ENCODE measurements at places on chromosomes 3 and 15.

- no peak for DNase-seq
These were observed 686.5 kb upstream of the GOLIM4 start for GRCh38 chr3:168782193-168782592.

GRCh38 chr3:21509731-21510470 lies 241.1 kb downstream of the ZNF385D start:
- DNase-seq = no peak

DNA sequence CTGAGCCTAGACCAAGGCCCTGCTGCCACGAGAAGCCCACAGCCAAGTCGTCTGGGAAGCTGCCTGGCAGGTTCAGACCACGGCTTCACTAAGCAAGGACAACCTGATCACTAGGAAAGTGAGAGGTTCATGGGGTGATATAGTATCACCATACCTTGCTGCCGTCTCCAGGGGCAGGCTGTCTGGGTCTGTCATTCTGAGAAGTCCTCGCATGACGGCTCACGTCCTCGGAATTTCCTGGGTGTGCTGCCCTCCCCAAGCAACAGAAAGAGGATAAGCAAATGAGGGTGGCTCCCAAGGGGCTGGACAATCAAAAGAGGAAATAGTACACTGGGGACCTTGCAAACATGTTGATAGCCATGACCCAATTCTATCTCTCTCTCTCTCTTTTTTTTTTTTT lies 207.4 kb upstream of the IGF1R start:
- no peak for DNase-seq

- DNase-seq = no peak
These were observed 50.3 kb downstream of the ZMAT3 start for GRCh38 chr3:179021119-179021903.

GRCh38 chr15:64634027-64634426 lies 141.4 kb downstream of the RBPMS2 start:
- DNase-seq = peak; percentile 78

DNA sequence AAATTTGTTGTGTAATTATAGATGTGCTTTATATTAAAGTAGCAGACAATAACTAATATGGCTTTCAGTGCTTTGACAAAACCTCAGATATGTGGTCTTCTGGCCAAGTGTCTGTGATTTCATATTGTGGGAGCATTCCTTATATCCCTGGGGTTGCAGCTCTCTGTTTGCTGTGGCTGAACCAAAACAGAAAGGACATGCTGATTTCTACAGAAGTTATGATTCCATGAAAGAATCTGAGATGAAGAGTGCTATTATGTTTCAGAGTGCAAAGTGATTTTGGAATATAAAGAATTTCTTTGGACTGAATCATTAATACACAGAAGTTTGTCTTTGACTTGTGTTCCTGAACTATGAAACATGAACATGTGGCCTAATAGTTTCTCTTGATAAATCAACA lies 36.5 kb downstream of the CDV3 start:
- no peak for DNase-seq

DNA sequence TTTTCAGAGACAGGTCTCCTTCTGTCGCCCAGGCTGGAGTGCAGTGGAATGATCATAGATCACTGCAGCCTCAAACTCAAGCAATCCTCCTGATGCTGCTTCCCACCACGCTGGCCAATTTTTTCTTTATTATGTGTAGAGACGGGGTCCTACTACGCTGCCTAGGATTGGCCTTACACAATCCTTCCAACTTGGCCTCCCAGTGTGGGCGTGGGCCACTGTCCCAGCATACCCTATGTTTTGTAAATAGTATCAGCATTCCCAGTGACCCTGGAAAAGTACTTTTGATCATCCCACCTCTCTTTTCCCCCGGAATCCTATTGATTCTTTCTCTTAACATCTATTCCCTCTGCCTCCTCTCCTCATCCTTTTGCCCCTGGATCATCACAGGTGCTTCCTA lies 36.9 kb downstream of the SLC28A2 start:
- DNase-seq = no peak

- DNase-seq = no peak
These were observed 84.1 kb downstream of the SCN11A start for GRCh38 chr3:38967693-38967989.

- DNase-seq = no peak
These were observed 59.6 kb upstream of the GOLIM4 start for GRCh38 chr3:168155303-168155702.

DNA sequence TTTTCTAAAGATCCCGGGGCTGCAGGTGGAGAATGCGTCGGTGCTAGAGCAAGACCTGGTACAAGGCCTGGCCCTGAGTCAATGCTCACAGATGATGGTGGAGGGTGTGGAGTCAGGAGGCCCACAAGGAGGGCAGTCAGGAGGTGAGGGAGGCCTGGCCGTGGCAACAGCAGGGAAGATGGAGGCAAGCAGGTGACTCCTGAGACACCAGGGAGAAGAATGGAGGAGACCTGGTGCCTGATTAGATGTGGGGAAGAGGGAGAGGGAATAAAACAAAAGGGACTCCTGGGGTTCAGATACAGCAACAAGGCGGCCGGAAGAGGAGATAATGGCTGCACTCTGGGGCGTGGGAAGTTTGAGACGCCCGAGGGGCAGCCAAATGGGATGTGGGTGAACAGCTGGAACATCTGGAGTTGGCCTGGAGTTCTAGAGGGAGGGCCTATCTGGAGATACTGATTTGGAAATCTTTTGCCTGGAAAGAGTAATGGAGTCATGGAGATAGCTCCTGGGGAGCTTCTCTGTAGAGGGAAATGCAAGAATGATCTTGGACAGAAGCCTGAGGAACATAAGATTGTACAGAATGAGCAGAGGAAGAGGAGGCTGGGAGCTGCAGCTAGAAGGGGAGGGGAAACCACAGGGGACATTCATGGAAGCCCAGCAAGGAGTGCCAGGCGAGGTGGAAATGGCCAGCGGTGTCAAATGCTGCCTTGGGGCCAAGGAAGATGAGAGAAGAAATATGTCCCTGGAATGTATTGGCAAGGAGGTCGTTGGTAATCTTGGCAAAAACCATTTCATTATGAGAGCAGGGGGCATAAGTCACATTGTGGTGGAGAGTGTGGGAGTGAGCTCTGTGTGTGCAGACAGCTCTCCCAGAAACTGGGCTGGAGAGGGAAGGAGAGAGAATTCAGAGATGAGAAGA lies 67.5 kb upstream of the CORO2B start:
- DNase-seq = no peak

DNA sequence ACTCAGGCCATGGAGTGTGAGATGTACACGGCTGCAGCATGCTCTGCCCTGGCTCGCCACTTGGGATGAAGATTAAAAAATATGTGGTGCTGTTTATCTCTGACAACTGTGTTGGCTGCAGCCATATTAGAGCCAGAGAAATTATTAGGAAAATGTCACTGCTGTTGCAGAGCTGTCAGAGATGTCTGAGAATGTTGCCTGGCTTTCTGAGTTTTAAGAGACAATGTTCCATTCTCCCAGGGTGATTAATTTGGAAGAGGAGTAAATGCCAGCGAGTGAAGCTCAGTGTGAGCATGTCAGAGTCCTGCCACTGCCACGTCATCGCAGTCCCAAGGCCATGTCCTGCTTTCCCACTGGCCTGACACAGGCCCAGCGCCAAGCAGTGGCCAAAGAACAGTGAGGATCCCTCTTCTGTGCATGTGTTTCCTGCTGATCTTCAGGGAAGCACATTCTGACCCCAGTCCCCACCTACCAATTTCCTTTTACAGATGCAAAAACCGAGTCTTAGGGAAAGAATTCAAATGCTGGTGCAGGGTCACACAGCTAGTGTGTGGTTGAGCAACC lies 370.9 kb downstream of the GABRG3 start:
- no peak for DNase-seq

Measured in activated CD8-positive, alpha-beta T cell treated with anti-CD3 and anti-CD28 coated beads, Interleukin-2, amount 10 ng/mL, durations not matched to agents 7 days and 5 days (primary cell).